ENCODE measurements at places on chromosomes 7 and 10. TPM values are rescaled to one million over a fixed set of nuclear protein-coding genes. Genes with fewer than 3 reads are reported as not detected.

- no peak for DNase-seq
These were observed 193.4 kb upstream of the PDE1C start for GRCh38 chr7:32263611-32264010.

DNA sequence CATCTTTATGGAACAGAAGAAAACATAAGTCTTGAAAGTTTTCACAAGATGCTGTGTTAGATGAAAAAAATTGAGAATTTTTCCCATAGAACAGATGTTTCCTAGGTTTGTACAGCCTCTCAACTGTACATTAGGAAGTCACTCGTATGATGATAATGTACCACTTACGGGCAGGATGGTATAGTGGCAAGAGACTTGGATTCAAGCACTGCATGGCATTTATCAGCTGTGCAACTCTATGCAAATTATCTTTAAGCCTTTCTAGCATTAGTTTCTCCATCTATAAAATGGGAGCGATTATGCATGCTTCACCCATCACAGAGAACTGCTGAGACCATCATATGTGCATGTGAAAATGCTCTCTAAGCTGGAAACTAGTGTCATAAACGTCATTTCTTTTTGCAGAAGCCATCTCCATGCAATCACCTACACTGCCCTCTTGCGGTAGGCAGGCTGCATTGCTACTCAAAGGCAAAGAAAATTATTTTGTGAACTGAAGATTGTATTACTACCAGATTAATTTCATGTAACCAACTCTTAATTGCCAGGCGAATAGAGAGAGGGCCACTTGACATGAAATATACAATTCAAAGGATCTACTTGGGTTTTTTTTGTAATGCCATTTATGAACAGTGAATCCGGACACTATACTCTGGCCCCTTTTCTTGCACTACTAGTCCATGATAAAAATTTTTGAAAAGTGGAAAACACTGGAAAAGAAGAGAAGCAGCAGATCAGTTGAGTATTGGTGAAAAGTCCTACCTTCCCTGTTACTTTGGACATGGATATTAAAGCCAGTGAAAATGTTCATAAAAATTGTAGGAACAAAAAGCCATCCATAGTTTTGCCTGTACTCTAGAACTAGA lies 102.3 kb downstream of the JAZF1 start:
- DNase-seq = no peak

DNA sequence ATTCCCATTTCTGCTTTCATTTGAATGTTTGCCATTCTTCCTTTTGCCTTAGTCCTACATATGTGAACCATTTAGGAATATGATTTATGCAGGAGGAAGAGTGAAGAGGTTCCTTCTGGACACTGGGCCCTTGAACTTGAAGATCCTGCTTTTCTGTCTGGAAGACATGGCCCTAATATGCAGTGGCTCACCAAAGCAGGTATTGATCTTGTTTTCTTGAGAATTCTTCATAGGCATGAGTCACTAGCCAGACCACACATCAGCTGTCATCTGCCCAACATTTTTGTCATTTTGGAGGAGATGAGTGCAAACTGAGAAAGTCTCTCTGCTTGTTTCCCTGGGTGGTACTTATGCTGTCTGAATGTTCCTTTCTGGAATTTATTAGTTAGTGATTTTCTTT lies 382.6 kb downstream of the LRMDA start:
- DNase-seq = no peak

- no peak for DNase-seq
These were observed 17.9 kb upstream of the BMPER start for GRCh38 chr7:33887266-33887975.

DNA sequence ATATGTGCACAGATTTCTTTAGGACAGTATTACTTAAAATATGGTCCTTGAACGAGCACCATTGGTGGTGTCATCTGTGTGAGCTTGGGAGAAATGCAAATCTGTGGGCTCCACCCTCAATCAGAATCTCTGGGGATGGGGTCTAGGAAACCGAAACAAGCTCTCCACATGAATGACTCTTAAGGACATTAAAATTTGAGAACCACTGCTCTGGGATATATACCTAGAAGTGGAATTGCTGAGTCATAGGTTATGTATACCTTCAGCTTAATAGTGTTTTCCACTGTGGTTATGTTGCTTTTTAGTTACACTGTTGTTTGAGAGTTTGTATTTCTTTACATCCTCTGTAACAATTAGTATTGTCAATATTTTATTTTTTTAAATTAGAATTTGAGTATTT lies 24.0 kb downstream of the ZNRF2 start:
- DNase-seq = no peak

DNA sequence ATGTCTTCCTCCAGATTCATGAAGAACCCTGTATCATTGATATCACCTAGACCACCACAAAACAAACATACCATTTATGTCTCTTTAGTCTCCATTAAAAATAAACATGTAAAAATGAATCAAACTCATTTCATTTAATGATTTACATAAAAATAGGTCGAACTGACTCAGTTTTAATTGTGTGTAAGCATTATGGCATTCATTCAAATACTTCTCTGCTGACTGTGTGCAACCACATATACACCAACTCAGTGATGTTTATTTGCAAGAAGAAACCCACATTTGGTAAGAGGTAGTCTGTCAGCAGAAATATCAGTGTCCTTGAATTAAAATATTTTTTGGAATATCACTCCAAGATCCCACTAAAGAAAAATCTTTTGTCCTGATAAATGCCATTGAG lies 30.5 kb downstream of the ABCB1 start:
- DNase-seq = no peak

- DNase-seq = no peak
These were observed 38.6 kb upstream of the TRIM8 start for GRCh38 chr10:102605712-102606111.

DNA sequence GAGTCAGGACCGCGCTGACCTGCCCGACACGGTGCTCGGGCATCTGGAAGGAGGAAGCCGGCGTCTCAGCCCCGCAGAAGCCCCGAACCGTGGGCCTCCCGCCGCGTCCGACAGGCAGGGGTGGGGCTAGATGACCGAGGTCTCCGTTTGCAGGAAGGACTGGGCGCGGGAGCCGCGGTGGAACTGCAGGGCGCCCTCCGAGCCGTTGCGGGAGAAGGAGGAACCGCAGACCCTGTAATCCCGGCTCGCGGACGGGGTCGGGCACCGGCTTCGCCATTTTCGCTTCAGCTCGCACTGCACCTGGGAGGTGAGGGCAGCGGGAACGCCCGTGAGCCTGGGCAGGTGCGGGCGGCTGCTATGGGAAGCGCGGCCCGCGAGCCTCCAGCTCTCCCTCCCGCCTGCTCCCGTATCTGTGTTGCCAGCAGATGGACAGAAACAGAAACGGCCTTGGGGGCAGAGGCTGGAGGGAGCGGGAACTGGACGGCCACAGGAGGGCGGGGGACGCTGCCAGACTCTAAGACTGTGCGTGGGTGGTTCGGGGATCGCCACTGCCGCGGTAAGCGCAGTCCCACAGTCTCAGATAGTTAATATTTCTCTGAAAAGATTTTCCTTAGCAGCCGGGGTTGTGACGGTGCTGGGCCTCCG lies 114.1 kb downstream of the VIPR2 start:
- DNase-seq = peak; percentile 40

- no peak for DNase-seq
These were observed 88.8 kb upstream of the KIF5B start for GRCh38 chr10:32144817-32145688.

- DNase-seq = no peak
These were observed 266.8 kb upstream of the STEAP1 start for GRCh38 chr7:89887489-89887888.

GRCh38 chr10:73251683-73252444 lies 580 bp downstream of the MRPS16 start:
- DNase-seq = no peak

DNA sequence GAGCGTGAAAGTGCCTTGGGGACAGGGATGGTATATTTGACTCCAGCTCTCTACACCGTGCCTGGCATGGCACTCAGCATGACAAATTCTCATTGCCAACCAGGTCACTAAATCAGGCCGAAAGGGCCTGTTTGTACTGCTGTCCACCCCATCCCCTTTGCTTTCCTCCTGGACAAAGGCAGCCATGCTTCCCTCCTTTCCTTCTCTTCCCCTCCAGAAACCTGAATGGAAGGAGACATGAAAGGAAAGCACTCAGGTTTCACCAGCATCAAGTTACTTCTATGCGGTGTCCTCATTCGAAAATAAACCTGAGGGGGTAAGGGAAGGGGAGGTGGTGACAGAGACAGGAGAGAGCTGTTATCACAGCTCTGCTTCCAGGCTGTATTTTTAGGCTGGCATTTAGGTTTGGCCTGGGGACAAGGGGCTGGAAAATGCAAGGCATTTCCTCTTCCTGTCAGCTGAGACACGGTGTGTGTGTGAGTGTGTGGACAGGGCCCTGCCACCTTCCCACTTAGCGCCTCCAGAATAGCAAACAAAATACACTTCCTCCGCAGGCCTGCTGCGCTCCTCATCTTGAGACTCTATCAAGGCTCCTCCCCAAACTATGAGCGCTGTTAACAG lies 79.9 kb upstream of the COL13A1 start:
- DNase-seq = no peak

DNA sequence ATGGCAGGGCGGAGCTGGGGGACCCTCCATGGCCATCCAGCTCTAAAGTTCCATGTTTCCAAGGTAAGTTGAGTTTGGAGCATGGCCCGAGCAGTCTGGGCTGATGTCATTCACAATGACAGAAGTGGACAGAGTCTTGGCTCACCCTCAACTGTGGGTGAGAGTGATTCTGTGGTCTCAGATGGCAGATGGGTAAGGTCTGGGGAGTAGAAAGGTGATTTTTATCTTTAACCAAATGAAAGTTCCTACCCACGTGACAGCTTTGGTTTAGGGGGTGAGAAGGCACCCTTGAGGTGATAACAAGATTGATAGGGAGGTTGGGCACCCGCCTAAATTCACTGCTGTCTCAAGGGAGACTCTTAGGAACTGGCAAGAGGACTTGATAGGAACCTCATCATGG lies 57.6 kb upstream of the PDZD8 start:
- no peak for DNase-seq

- DNase-seq = no peak
These were observed 126.7 kb upstream of the ZMIZ1 start for GRCh38 chr10:78942091-78942501.

GRCh38 chr10:122894261-122894944 lies 15.0 kb upstream of the FAM24B start:
- DNase-seq = no peak

DNA sequence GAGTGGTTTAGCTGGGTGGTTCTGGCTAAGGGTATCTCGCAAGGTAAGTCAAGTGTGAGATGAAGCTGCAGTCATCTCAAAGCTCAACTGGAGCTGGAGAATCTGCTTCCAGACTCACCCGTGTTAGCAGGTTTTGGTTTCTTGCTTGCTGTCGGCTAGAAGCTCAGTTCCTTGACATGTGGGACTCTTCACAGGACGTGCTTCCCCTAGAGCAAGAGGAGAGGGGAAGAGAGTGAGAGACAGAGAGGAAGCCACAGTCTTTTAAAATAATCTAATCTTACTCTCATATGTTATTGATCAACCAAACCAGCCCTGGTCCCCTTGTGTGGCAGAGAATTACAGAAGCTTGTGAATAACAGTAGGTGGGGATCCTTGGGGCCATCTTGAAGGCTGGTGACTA lies 199.5 kb downstream of the REEP3 start:
- no peak for DNase-seq

DNA sequence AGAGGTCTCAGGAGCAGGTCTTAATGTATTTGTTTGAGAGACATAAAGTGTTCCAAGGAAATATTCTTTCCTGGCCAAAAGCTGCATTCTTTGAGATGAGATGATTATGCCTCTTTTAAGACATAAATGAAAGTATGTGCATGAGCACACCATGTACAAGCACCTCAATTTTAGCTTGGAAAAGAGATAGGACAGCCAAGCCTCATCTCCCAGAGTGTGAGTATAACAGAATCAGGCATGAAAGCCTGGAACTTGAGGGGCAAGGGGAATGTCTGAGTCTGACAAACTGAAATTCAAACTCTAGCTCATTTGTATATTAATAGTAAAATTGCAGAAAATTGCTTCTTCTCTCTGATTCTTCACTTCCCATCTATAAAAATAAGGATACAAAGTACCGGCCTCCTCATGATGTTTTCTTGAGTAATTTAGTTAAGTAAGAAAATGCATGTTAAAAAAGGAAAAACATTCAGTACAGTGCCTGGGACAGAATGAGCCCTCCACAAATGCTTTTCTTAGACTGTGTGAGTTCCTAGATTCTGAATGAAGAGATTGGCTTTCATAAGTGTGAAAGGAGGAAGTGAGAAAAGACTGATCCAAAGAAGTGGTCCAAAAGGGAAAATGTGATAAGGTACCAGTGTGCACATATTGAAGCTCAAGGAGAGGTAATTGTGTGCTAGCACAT lies 1260.9 kb upstream of the SORCS1 start:
- no peak for DNase-seq

DNA sequence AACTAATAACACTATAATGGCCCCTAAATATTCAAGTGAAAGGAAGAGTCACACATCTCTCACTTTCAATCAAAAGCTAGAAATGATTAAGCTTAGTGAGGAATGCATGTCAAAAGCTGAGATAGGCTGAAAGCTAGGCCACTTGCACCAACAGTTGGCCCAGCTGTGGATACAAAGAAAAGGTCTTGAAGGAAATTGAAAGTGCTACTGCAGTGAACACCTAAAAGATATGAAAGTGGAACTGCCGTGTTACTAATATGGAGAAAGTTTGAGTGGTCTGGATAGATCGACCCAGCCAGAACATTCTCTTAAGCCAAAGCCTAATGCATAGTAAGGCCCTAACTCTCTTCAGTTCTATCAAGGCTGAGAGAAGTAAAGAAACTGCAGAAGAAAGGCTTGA lies 12.1 kb upstream of the SNX13 start:
- DNase-seq = no peak

DNA sequence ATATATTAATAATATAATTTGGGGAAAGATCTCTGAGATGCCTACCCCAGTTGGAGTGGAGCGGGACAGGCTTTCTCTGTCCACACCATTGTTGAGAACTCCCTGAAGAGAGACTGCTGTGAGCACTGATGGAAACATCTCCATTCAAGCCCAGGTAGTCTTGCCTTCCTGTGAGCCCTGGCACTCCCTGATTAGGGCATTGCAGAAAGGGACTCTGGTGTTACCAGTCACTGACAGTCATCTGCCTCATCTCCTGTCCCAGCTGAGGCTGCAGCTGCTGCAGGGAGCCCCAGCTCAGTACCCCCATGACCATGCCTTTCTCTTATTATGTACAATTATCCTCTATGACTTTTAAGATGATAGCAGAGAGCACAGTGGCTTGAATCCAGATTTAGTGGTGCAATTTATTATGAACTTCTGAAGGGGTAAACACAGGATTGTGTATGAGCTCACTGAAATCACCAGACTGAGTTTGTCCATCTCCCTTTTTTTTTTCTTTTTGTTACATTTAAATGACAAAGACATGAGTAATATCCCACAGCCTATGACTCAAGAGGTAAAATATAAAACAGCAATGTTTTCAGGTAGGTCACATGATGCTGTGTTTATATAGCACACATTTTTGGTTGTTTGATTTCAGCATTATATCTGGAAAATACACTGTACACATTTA lies 236.9 kb downstream of the SLC25A13 start:
- DNase-seq = no peak

The NUTM2E gene
- total RNA-seq = not detected

The AKR1D1 gene
- total RNA-seq = 93.9 TPM

The ATRNL1 gene
- total RNA-seq = 9.3 TPM

The SNCG gene
- 0.84 TPM for total RNA-seq

The RAB11FIP2 gene
- total RNA-seq = 8.0 TPM

The KIF11 gene
- 0.25 TPM for total RNA-seq

The PDK4 gene
- total RNA-seq = 6.3 TPM

The PRTFDC1 gene
- 1.1 TPM for total RNA-seq

The DNAJC1 gene
- 27.7 TPM for total RNA-seq

The SPDYE1 gene
- total RNA-seq = not detected

The TBXAS1 gene
- total RNA-seq = 22.4 TPM

The OR13A1 gene
- 0.05 TPM for total RNA-seq

Data from liver (tissue), 10 donors.